ENCODE measurements at places on chromosomes 2 and 18.
A peak's percentile ranks its signal among the peaks of the same experiment; 100 is the strongest.

- no peak for DNase-seq
Measured at GRCh38 chr18:56823986-56824565, 172.9 kb downstream of the WDR7 start.

- no peak for DNase-seq
Measured at GRCh38 chr2:185291035-185291647, 447.5 kb upstream of the FSIP2 start.

DNA sequence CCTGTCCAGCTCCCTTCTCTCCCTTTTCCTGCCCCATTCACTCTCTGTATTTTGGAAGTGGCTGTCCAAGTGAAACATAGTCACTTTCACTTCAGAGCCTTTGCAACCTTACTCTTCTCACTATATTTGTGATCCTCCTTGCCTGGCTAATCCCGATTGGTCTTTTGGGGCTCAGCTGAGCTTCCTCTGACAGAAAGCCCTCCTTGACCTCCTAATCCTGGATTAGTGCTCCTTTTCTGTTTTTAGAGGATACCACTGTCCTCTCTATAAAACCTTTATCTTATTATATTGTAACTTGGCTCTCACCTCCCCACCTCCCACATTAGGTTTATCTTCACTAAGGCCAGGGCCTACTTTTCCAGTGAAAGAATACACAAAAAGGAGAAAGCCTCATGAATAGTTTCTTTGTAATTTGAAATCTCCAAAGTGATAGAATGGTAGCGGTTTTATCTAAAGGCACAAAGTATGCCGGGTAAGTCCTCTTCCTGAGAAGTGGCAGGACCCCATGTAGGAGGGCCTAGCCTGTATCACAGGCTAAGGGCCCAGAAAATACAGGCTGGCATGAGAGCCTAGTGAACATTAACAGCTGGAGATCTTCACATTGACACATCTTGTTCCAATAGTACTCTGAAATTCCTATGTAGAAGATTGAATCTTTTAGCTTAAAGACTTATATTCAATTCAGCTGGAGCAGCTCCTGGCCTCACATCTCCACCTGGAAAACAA, 83.1 kb upstream of the GAREM1 start:
- no peak for DNase-seq

- no peak for DNase-seq
Measured at GRCh38 chr2:27089111-27089954, 2.8 kb downstream of the KHK start.

DNA sequence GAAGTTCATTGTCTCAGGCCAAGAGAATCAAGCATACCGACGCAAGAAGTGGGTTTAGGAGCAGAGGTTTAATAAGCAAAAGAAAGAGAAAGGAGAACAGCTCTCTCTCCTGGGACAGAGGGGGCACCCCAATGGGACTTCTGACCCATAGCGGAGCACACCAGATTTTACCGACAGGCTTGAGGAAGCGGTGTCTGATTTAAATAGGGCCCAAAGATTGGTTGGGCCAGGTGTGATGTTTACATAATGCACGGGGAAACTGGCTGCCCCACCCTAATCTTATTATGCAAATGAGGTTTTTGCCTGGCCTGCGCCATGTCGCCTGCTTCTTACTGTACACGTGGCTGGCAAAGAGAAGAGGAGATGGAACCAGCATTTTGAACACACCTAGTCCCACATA, 106.2 kb downstream of the MREG start:
- no peak for DNase-seq

- no peak for DNase-seq
Measured at GRCh38 chr2:69535817-69536241, 98.6 kb upstream of the NFU1 start.

GRCh38 chr2:29039718-29040480, 34.4 kb downstream of the PCARE start:
- DNase-seq: no peak

GRCh38 chr18:32435631-32436500, 34.8 kb downstream of the GAREM1 start:
- no peak for DNase-seq

- DNase-seq: no peak
Measured at GRCh38 chr2:171267855-171268629, 107.3 kb upstream of the TLK1 start.

GRCh38 chr2:221282386-221282785, 289.7 kb downstream of the EPHA4 start:
- no peak for DNase-seq

GRCh38 chr2:240161087-240161750, 20.8 kb upstream of the OTOS start:
- no peak for DNase-seq

- no peak for DNase-seq
Measured at GRCh38 chr2:12616456-12617156, 100.1 kb upstream of the TRIB2 start.

DNA sequence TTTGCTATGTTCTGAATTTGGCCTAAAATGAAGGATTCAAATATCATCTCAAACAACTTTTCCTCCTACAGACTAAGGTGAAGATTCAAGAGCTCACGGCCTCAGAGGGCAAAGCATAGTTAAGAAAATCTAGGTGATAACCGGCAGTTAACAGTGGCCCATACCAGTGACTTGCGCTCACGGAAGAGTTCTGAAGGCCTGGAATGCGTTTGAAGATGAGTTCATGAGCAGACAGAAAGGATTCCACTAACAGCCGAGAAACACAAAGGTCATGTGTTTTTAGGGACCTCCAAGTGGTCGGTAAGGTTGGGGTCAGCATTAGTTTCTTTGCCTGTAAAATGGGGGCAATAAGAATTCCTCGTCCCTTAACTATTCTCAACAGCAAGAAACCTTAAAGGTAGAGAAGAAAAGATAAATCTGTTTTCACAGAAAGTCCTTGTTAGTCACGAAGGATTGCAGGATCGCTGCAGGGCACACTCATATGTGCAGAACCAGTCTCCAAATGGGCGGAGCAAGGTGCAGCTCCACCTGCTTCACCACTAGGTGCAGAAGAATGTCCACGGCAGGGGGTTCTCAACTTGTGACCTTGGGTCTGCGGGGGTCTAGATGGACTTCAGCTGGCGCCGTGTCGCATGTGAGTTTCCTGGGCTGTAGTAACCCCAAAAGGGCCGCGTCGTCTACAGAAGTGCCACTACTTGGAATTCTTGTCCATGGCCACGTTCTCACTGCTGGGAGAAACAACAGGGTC, 708 bp upstream of the RPIA start:
- peak; percentile 44 for DNase-seq

DNA sequence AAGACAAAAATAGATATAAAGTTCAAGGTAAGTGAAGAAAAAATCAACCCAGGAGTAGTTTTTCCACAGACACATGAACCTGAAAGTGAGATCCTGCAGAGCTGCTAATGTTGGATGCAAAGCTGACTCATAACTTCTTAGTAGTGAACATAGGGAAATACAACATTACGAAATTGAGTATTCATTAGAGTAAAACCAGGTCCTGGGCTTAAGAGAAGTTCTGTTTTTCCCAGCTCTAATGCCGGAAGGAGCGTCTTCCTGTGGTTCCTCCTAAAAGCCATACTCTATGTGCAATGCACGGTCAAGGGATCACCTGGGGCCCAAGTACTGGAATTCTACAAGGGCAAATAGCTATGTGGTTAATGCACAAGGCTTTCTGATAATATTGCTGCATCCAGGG, 141.7 kb downstream of the RBMS1 start:
- no peak for DNase-seq

GRCh38 chr18:69944436-69944835, 3.2 kb downstream of the CD226 start:
- DNase-seq: no peak

DNA sequence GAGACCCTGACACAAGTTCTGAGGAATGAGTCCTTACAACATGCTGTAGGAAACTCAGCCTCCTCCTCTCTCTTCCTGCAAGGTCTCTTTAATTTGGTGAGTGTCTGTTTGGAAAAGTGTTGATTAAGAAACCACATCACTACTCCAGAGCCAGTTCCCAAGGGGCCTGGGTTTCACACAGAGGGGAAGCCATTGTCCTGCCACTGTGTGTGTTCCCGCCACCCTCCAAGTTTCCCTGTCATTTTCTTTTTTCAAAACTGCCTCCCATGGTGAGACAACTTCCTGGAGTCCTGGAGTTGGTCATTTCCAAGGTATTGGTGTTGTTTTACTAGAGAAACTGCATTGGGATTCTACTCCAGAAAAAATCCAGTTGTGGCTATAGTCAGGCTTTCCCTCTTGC, 232.0 kb upstream of the PARD3B start:
- DNase-seq: no peak

DNA sequence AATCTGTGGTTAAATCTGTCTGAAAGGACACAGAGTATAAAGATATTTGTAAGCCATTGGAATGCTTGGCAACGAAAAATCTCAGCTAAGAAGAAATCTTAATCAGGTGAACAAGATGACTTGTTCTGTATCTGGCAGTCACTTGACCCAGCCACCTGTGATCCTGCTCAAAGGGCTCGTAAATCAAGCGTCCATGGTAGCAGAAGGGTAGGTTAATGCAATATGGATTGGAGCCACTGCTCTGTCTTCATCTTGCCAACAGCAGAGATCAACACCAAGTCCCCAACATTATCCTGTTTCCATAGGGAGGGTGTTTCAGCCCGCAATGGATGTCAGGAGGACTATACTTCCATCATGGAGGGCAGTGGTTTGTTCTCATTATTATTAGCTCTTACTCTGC, 378.4 kb downstream of the CDH7 start:
- no peak for DNase-seq

DNA sequence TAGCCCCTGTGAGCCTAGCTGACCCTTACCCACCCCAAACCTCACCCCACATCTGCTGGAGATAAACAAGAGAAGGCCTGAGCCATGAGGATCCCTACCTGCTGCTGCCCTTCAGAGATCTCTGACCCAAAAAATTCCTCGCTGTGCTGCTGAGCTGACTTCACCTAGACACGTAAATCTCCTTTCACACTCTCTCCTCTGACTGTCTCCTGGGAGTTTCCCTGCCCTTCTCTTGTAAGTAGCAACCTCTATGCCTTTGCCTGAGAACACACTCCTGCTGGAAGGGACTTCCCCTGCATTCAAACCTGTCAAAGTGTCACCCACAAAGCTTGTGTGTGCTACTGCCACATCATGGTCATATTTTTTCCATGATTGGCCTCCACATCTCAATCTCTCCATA, 134.2 kb upstream of the NOL4 start:
- DNase-seq: no peak

DNA sequence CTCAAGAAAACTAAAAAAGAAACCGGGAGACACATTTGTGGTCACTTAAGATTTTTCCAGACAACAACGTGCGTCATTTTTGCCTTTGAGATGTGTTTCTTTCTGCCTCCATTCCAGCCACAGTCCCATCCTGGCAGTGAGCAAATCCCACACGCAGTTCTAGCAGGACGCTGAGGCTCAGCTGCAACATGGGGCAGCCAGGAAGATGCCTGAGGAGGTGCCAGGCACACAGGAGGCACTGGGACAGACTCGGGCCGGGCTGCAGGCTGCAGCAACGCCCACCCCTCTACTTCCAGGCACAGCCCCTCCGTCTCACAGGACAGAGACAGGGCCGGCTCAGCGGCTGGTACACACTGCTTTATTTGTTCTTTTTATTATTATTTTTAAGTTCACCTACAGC, 13.1 kb downstream of the KLF11 start:
- DNase-seq: no peak

DNA sequence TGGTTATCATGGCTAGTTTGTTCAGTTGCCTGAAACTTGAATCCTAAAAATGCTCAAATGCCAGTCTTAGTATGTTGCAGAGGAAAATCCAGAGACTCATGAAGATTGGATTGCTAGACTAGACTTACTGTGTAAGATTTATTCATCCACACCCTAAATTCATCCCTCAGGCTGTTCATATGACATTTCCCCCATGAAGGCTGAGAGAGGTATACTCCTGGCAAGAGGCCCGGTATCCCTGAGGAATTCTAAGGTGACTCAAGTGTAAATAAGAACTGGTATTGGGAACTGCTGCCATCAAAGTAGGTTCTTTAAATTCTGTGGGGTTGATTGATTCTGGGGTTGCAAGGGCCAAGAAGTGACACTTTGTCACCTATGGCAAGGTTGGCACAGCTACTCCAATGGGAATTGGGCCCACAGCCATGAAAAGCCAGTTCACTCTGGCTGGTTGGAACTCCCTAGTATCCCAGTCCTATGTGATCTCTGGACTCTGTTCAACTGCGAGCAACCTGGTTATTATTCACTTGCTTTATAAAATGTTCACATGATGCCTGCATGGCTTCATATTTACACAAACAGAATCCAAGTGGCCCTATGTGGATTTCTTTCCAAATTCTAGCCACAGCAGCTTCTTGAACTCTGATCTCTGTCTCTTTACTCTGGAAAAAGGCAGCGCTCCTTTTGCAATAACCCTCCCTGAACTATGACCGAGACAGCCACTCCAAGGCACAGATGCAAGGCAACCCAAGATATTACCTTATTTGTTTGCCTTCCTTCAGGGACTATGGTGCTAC, 429.1 kb downstream of the CBLN2 start:
- DNase-seq: no peak

DNA sequence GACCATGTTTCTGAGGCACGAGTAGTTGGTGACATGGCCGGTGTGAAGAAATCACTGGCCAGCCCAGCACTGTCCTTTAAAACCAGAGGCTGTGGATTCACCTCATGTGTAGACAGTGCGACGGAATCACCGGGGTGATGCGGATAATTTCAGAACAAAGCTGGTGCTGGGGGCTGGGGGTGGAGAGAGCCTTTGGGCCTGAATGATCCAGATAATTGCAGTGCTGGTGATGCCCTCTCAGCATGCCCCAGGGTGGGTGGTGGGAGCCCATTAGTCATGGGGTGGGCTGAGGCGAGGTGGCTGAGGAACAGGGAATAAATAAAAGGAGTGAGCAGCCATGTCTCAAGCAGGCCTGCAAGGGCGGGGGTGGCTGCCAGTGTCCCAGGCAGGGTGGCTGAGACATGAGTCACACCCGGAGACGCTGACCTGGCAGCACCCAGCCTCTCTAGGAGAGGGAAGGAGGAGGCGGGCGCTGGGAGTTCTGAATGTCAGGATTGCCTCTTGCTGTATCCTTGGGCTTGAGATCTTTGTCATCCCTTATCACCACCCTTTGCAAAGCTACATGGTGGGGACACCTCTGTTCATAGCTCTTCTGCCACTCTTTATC, 151.1 kb upstream of the MSH6 start:
- no peak for DNase-seq

DNA sequence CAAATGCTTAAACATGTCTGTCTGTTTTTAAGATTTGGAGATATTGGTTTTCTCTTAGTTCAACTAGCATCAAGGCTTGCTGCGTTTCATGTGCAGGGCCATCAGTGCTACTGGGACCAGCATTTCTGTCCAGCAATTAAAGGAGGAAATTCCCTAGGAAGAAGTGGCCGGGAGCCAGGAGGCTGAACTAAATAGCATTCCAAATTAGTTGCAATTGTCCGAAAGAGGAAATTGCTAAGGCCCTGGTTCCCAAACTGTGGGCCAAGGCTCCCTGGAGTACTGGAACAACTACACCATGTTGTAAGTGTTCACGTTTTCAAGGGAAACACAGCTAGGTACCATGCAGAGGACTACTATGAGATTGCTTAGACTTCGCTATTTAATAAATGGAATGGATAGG, 257.9 kb downstream of the PTPRM start:
- DNase-seq: no peak

DNA sequence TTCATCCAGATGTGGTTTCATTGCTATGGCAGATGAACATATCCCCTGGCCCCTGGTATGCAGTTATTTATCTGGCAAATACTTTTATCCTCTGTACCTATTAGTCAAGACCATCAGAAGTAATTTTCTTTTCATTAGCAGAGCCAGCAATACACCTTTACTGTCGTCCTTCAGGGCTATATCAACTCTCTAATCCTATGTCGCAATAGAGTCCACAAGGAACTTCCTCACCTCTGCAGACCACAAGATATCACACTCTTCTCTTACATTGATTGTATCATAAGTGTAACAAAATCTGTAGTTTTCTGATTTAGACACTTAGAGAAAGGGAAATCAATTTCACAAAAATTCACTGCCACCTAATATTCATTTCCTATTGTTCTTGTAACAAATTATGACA, 252.9 kb upstream of the DCC start:
- no peak for DNase-seq

All from activated CD4-positive, alpha-beta T cell treated with anti-CD3 and anti-CD28 coated beads, Interleukin-2, amount 50 U/mL, for 4 hours (primary cell).